ENCODE measurements at places on chromosomes 4 and X.

DNA sequence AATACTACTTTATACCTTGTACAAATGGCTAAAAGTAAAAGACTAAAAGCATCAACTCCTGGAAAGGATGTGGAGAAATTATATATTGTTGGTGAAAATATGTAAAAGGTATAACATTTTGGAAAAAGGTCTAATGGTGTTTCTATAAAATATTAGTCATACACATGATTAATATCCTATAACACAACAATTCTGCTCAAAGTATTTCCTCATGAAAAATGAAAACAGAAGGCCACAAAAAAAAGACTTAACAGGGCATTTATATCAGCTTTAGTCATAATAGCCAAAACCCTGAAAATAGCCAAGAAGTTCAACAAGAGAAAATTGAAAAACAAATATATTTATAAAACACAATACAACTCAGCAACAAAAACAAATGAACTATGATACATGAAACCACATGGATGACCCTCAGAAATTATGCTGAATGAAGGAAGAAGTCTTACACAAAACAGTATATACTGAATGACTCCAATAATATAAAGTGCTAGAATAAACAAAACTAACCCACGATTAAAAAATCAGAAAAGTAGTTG is 38.8 kb downstream of the TBCK start:
- no peak for DNase-seq

DNA sequence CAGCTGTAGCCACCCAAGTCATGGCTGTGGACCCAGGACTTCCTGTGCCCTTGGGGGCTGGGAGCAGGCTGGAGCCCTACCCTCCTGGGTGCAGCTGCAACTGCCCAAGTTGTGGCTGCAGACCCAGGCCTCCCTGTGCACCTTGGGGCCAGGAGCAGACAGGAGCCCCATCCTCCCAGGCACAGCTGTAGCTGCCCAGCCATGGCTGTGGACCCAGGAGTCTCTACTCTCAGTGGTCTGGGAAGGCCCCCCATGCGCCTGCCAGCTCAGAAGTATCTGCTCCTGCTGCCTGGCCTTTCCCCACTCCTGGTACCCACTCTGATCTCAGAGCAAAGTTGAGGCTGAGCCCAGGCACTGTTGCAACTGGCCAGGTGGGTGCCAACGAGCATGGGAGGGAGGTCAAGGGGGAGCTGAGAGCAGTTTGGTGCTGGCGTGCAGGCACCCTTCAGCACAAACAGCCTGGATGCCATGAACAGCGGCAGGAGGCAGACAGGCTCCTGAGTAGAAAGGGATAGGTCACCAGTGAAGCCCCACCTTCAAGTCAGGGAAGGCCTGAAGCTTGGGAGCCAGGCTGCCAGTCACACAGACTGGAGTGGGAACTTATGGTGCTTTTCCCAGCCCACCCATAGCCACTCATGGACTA is 21.5 kb downstream of the PRRG1 start:
- no peak for DNase-seq

GRCh38 chrX:95539041-95539440 is 1145.6 kb upstream of the DIAPH2 start:
- DNase-seq = no peak

GRCh38 chrX:107154787-107155620 is 36.4 kb upstream of the RBM41 start:
- no peak for DNase-seq

GRCh38 chr4:48462363-48462762 is 20.8 kb upstream of the SLC10A4 start:
- no peak for DNase-seq

DNA sequence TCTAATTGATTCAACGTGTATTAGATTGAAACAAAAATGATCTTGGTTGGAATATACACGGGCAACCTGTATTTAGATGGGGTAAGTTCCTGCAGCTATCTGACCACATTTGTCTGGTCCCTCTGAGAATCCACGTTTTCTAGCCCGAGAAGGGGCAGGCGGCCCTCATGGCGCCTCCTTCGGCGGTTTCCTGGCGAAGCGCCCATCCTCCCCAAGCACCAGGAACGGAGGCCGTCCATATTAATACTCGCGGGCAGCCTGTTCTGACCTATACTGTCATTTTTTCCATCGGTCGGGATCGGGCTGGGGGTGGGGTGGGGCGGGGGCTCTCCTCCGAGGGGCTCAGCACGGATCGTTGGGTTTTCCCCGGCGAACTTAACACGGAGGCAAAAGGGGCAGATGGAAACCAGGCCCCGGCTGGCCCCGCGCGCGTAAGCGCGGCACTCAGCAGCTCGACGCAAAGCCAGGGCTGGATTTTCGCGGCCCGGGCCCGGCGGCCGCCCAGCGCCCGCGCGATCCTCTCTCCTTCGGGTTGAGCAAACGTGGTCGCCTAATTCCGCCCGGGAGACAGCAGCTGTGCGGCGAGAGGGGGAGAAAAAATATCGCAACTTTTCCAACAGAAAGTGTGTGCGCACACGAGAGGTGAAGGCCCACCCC is 77.2 kb upstream of the BCOR start:
- DNase-seq = no peak

Data from nucleus accumbens (tissue), 56 donors.